GM12878 (cell line): ENCODE measurements at places on chromosomes 4 and X. TPM values are rescaled to one million over a fixed set of nuclear protein-coding genes. Genes with fewer than 3 reads are reported as not detected.

Gene NMU
- 0.33 TPM in 1 of 2 replicates, not detected in the other for polyA plus RNA-seq

Gene NHS
- not detected in 2 replicates for polyA plus RNA-seq

Gene OTUD6A
- polyA plus RNA-seq = not detected in 2 replicates

Gene MAGEA2B
- not detected in 2 replicates for polyA plus RNA-seq

Gene GAGE1
- not detected in 2 replicates for polyA plus RNA-seq

Gene ZXDA
- polyA plus RNA-seq = 0.69 and 1.1 TPM in 2 replicates

Gene TBCK
- 15.6 and 19.9 TPM in 2 replicates for polyA plus RNA-seq

Gene PLS3
- polyA plus RNA-seq = 236 and 247 TPM in 2 replicates

Gene PHOX2B
- not detected in 2 replicates for polyA plus RNA-seq

Gene MAGEA8
- not detected in 2 replicates for polyA plus RNA-seq

Gene DGKQ
- polyA plus RNA-seq = 0.85 and 1.1 TPM in 2 replicates

Gene SOX3
- polyA plus RNA-seq = not detected in 2 replicates

Gene GAGE13
- not detected in 2 replicates for polyA plus RNA-seq
